ENCODE measurements at places on chromosomes 3 and 15.

DNA sequence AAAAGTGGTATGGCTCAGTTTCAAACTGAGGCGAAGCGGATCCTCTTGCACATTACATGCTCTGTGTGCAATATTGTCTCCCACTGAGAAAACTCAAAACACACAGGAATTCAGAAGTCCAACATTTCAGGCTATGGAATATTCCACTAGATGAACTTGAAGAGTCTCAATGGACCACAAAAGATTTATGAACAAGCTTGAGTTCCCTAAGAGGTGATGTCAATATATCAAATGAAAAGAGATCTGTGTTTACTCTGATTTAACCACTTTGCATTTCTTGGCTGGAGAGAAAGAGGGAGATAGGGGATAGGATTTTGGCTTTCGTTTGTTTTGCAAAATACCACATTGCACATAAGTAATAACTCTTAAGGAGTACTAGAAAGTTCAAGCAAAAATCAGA lies 20.3 kb downstream of the PDZRN3 start:
- no peak for DNase-seq

DNA sequence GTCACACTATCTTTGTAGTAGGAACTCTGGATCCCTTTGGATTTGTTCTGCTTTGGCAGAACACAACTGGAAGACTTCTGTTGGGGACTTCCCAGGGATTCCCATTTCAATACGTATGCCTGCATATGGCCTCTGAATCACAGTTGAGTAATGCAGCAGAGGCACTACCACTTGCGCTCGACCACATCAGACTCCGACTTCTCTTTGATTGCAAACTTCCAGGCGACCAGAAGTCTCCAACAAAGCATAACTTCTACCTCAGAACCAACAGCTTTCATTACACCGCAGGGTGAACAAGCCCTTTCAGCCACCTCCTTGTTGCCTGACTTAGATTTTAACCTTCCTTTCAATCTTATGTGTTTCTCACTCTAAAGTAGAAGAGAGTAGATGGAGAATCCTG lies 924.4 kb downstream of the IGSF11 start:
- DNase-seq, result no peak

GRCh38 chr3:122112754-122113153 lies 57.6 kb downstream of the CD86 start:
- no peak for DNase-seq

DNA sequence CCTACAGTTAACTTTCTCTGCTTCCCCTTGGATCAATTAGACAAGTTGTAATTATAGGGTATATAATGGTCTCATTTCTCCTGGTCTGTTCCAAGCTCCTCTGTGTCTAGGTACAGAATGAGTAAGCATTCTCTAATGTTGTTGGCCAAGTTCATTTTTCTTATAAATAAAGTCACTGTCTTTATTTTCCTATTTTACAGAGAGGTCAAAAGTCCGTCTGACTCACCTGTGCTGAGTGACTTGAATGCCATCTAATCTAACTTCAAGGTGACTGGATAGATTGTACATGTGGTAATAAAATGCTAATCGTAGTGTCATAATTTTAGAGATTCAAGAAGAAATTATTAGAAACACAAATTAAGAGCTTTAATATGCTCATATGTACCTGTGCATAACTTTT lies 500.2 kb downstream of the PDCD6IP start:
- no peak for DNase-seq

DNA sequence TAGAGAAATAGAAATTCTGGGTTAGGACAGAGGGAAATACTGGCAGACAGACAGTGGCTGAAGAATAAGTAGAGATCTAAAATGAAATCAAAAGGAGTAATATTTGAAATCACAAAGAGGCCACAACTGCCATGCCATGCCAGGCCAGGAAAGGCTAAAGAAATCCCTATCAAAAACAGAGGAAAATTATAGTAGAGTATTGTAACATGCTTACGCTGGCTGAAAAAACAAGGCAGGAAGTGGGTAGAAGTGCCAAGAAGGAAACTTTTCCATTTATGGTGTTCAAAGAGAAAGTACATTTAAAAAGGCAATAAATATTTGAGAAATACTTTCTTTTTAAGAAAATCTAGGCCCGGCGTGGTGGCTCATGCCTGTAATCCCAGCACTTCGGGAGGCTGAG lies 415.7 kb downstream of the PLCL2 start:
- DNase-seq, result no peak

- DNase-seq, result peak; percentile 23
Observed at GRCh38 chr3:184765730-184766074, 46.3 kb upstream of the VPS8 start.

GRCh38 chr15:29864501-29864900 lies 42.2 kb upstream of the TJP1 start:
- DNase-seq, result no peak

DNA sequence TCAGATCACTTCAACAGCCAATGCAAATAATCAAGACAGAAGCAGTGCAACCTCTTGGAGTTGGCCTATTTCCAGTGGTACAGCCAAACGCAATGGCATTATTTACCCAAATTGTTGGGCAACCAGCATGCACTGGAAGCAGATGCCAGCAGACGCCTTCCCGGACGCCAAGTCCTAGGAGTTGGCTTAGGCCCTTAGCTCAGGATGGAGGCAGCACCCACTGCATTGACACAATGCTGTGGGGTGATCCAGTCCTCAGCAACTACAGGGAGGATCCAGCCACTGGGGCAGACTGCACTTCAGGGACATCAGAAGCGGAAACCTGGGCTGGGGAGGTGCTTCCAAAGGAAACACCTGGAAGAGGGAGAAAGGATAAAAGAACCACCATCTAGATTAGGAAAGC lies 290.4 kb downstream of the FAM43A start:
- no peak for DNase-seq

Data from midbrain (tissue), 1 donor.